ENCODE measurements at places on chromosomes 13 and 19.

- peaks cover 13% of the 10 kb centered on the region for H3K4me1 ChIP-seq
- no peaks in the 10 kb centered on the region for H3K27me3 ChIP-seq
- H3K27ac ChIP-seq: peak overlapping the region; percentile 60
- peaks cover 17% of the 10 kb centered on the region for H3K36me3 ChIP-seq
- peak overlapping the region; percentile 3 for H3K4me3 ChIP-seq
Observed at GRCh38 chr13:97367016-97367822, 66.8 kb upstream of the RAP2A start.

- DNase-seq: no peak
- H3K4me3 ChIP-seq: no peak overlapping the region
Observed at GRCh38 chr19:38919837-38920601, 8.0 kb upstream of the CCER2 start.

DNA sequence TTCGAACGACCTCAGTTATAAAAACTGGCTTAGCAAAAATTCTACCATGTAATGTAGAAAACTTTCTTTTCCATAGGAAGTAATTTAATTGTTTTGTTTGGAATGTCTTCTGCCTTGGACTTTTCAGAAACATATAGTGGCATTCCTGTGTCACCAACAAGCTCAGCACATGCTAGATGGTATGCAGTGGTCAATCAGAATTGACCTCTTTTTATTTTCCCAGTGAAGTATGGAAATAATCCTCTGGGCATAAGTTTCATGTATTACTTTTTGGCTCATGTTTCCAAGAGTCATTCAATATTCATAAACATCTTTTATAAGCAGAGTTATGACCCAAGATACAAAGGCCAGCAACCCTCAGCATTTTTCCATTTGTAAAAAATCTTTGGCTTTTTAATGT lies 33.6 kb downstream of the NALCN start:
- no peak overlapping the region for H3K27ac ChIP-seq
- no peaks in the 10 kb centered on the region for H3K36me3 ChIP-seq
- no peak overlapping the region for H3K4me3 ChIP-seq
- H3K4me1 ChIP-seq: peaks cover 22% of the 10 kb centered on the region
- no peaks in the 10 kb centered on the region for H3K27me3 ChIP-seq

DNA sequence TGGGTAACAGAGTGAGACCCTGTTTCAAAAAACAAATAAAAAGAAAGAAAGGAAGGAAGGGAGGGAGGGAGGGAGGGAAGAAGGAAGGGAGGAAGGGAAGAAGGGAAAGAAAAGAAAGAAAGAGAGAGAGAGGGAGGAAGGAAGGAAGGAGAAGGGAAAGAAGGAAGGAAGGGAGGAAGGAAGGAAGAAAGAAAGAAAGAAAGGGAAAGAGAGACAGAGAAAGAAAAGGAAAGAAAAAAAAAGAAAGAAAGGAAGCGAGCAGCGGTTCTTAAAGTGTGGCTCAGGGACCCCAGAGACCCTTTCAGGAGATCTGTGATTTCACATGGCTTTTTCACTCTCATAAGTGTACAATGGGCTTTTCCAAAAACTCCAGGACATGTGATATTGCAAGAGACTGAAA lies 9.9 kb upstream of the CADM4 start:
- DNase-seq: no peak
- no peaks in the 10 kb centered on the region for H3K27me3 ChIP-seq
- H3K36me3 ChIP-seq: peaks cover 38% of the 10 kb centered on the region
- H3K4me3 ChIP-seq: no peak overlapping the region
- H3K27ac ChIP-seq: no peak overlapping the region

DNA sequence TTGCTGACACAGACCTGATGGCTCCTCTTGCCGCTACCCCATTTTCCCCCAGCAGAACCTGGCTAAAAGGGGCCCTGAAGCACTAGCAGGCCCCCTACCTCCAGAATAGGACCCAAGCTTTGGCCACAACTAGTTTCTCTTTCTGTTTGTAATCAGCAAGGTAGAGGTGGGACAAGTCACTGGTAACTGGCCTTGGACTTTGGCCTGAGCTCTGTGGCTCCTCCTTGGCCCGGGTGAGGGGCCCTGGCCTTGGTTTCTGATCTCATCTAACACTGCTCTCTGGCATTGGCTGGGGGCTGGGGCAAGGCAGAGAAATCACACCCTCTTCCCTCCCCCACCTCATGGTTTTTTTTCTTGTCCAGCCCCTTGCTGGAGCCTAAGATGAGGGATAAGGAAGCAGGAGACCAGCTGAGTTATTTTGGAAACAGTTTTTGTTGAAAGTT lies 2.1 kb downstream of the CALM3 start:
- peaks cover 21% of the 10 kb centered on the region for H3K4me1 ChIP-seq
- peak overlapping the region; percentile 100 for H3K4me3 ChIP-seq
- DNase-seq: no peak
- peaks cover 25% of the 10 kb centered on the region for H3K36me3 ChIP-seq
